ENCODE measurements at places on chromosomes 3 and 15.

DNA sequence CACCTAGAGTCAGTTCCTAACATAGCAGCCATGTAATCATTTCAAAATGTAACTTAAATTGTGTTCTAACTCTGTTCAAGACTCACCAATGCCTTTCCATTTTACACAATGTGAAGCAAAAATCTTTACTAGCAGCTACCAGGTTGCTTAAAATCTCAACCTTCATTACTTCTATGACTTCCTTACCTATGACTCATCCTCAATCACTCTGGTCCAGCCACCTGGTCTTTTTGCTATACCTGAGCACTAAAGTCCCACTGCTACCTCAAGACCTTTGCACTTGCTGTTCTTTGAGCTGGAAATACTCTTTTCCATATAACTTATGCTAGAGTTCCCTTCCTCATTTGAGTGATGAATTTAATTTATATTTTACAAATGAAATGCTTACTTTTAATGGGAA is 993.2 kb downstream of the NTRK3 start:
- no peak for DNase-seq

DNA sequence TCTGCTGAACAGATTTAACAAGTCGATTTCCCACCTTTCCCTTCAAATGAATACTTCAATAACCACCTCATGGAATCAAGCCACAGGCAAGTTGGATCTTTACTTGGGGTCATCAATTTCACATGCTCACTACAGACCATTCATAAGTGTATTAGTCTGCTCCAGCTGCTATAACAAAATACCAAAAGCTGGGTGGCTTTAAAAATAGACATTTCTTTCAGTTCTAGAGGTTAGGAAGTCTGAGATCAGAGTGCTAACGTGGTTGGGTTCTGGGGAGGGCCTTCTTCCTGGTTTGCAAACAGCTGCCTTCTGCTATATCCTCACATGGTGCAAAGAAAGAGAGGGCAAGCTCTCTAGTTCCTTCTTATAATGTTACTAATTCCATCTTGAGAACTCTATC is 5.1 kb downstream of the GPR176 start:
- no peak for DNase-seq

- DNase-seq = peak; percentile 87
Observed at GRCh38 chr15:56815247-56815646, 81.9 kb upstream of the ZNF280D start.

GRCh38 chr15:57548835-57549234 is 42.9 kb upstream of the MYZAP start:
- DNase-seq = no peak

DNA sequence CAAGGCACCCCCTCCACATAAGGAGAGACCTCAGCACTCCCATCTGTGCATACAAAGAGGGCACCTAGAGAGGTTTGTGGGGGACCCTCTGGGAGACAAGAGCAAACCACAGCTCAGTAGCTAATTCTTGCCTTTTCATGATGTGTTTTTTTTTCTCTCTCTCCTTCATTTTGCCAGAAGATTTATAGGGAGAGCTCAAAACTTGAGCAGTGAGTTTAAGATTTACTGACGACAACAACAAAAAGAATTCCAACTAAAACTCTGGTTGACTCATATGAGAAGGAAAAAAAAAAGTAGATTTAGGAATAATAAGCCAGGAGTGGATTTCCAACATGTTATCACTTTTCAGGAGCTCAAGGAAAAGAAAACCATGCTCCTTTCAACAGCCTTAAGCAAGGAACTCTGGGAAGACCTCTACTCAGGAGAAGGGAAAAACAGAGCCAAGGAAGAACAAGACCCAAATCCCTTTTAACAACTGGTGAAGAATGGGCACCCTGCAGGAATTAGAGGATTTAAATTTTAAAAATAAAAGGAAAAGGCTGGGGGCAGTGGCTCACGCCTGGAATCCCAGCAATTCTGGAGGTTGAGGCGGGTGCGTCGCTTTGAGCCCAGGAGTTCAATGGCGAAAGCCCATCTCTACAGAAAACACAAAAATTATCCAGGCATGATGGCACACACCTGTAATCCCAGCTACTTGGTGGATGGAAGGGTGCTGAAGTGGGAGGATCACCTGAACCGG is 58.2 kb upstream of the RAD18 start:
- no peak for DNase-seq

- no peak for DNase-seq
Observed at GRCh38 chr15:53837263-53837662, 77.8 kb upstream of the WDR72 start.

DNA sequence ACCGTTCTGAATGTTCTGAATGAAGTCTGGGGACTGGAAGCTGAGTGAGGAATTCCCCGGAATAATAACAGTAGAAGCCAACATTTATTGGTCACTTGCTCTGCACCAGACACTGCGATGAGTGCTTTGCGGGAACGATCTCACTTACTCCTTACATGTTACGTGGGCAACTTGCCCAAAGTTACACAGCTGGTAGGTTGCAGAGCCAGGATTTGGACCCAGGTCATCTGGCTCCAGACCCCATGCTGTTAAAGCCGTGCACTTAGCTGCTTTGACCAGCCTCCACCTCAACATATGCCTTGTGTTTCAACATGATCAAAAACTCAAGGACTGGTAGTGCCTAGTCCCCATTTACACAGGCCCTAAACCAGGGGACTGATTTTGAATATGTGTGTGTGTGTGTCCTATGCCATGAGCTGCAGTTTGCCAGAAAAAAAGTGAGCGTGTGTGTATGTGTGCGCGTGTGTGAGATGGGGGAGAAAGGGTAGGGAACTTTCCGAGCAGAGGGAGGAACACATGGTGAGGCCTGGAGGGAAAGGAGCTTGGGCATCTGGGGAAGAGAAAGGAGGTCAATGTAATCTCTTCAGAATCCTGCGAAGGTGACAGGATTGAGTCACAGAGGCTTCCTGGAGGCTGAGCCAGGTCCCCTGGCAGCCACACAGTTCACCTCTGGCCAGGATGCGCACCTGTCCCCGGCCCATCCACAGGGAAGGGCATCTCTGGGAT is 28.9 kb downstream of the LINGO1 start:
- no peak for DNase-seq

- DNase-seq = no peak
Observed at GRCh38 chr15:26166429-26166828, 303.3 kb upstream of the ATP10A start.

GRCh38 chr3:117892431-117892841 is 1142.2 kb downstream of the IGSF11 start:
- DNase-seq = no peak

- DNase-seq = no peak
Observed at GRCh38 chr3:46508850-46509591, 11.2 kb downstream of the RTP3 start.

DNA sequence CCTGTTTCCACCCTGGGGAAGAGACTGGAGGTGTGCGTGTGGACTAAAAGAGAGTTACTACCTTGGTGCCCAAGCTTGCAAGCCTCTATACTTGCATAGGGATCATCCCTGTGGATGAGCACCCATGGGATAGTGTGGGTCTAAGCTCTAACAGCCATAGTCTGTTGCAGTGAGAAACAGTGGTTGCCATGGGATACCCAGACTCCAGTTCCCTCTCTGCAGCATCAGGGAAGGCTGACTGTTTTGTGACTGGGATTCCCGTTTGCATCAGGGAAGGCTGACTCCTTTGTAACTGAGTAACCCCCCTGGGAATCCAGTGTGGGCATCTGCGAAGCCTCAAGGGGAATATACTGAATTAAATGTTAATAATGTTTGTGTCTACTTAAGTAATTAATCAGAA is 196.1 kb downstream of the ZNF621 start:
- DNase-seq = no peak

DNA sequence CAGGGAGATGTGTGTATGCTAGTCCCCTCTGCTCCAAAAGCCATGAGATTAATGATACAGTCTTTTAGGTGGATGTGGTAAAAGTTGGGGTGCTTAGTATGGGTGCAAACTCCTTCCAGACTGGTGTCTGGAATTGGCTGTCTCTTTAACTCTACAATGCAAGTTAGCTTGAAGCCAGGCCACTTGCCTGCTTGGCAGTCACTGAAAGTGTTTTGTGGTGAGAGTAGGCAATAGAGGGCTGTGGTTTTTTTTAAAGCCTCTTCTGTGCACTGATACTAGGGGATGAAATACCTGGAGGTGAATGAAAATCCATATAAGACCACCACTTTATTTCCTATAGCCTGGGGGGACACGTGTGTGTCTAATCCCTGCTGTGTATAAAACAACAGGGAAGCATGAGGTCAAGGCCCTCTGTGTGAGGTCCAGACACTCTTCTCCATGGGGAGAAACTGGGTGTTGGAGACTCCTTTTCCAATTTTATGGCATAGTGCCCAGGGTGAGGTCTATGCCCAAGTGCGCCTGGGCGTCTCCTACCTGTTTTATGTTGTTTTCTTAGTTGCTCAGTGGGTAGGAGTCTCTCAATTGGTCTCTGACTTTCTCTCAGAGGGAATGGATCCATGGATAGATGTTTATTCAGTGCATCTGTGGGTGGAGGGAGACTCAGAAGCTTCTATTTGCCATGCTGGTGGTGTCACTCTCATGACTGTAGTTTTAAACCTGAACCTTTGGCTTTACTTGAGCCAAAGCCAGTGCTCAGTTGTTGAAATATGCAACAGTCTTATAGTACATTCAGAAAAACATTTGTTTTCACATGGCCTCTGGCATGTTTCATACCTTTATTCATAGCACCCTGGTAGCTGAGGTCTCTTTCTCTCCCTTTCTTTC is 327.8 kb upstream of the ATP11B start:
- DNase-seq = no peak

DNA sequence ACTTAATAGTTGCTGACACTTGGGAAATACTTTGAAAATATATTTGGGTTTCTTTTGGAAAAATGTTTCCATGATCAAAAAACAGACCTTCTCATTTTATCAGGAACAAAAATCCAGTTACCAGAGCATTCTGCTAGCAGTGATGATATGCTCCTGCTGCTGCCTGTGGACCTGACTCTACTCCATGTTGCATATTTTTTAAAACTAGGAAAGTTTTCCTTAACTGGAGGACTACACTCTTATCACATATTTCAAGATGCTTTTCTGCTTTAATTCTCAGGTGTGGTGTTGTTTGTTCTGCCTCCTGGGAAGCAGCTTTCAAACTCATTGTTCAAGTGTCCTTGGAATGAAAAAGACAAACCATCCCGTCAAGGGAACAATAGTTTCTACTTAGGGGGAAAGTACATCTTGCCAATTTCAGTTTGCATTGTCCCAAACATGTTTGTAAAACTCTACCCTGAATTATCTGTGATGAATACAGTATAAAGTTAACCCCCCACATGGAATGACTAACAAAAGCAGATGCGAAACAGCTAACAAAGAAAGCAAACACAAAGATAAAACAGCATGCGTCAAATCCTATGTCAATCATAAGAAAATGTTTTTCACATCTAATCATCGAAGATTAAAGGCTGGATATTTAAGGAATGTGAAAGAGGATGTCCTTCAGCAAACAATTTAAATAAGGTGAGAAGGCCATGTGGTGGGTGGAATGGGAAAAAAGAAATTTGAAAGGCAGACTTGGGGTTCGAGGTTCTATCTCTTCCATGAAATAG is 40.1 kb upstream of the PSMD6 start:
- DNase-seq = no peak

DNA sequence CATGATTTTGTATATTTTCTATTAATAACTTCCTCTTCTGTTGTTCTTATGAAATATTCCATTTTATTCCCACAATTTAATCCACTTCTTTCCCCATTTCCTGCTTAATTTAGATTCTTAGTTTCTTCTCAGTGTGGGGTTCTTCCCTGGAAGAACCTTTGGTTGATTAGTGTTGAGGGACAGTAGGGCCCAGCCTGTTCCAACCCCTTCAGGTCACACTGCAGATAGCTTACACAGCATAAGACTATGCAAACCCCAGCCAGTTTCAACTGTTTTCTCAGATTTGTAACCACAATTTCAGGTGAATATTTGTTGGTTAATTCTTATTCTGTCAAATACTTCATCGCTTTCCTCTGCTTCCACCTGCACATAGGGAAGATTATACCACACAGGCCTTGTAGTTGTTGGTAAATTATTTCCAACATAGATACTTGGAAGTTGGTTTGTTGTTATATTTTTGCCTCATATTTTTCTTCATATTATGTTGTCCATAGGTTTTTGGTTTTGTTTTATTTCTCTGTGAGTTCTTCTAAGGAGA is 34.7 kb downstream of the AADACL2 start:
- no peak for DNase-seq

DNA sequence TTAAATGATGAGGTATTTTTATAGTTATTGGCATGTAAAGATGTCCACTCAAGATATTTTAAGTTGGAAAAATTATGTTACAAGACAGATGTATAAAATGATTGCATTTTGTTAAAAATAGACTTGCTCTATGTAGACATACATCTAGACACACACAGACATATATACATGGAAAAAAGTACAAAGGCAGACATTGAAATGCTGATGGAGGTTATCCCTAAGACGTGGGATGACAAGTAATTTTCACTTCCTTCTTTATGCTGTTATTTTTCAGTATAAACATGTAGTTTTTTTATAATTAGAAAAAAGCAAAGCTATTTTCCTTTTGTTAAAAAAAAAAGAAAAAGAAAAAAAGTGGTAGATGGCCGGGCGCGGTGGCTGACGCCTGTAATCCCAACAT is 7.2 kb downstream of the HOMER2 start:
- DNase-seq = no peak

DNA sequence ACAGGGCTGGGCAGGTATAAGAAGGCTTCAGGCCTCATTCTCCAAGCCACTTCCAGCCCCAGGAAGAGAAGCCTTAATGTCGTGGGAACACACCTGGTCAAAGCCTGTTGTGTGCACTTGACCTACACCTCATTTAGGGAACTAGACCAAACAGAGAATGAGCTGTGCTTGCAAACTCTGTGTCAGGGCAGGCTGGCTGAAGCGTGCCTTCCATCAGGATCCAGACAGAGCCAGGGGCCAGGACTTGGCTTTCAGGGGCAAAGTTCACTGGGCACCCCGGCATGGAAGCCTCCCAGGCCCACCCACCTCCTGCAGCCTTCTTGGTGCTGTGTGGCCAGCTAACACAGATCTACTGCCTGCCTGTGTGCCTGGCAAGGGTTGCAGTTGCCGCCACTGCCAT is 11.5 kb downstream of the RBPMS2 start:
- DNase-seq = no peak

DNA sequence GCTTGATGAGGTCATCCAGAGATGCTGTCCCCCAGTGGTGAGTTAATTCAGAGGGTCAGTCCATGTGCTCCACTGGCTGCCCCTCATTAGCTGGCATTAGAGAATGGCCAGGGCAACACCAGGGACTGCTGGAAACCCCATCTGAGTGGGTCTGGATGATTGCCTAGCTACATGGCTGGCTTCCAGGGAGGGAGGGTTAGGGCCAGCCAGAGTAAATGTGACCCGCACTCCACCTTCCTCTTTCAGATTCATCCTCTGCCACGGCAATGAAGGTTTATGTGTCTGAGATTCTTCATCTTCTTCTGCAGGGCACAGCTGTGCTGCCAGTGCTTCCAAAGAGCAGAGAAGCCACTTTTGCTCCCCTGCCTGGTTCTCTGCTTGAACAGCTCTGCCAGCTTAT is 391.9 kb downstream of the OCA2 start:
- no peak for DNase-seq

- DNase-seq = no peak
Observed at GRCh38 chr3:45547764-45548680, 46.5 kb upstream of the LIMD1 start.

GRCh38 chr3:23837691-23838090 is 31.9 kb downstream of the UBE2E1 start:
- DNase-seq = no peak
